ENCODE measurements at places on chromosomes 4 and X.

- peak; percentile 13 for DNase-seq
These were observed 26.8 kb downstream of the C4orf50 start for GRCh38 chr4:5991405-5991804.

- DNase-seq, result no peak
These were observed 294.0 kb downstream of the TENM3 start for GRCh38 chr4:182537031-182537795.

DNA sequence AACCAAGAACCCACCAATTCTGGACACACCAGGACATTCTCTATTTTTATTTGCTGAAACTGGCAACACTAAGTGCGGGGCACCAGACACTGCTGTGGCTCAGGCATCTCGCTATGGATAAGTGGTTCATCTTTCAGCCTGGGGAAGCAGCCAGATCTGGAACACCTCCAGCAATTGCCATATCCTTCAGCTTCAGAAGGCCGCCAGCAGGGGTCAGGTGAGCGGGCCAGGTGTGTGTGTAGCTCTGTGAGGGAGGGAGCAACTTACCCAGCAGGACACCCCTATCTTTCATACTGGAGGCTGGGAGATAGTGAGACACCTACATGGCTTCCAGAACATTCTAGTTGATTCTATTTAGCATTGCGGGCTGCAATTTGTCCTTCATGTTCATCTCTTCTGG is 57.0 kb upstream of the GBA3 start:
- no peak for DNase-seq

DNA sequence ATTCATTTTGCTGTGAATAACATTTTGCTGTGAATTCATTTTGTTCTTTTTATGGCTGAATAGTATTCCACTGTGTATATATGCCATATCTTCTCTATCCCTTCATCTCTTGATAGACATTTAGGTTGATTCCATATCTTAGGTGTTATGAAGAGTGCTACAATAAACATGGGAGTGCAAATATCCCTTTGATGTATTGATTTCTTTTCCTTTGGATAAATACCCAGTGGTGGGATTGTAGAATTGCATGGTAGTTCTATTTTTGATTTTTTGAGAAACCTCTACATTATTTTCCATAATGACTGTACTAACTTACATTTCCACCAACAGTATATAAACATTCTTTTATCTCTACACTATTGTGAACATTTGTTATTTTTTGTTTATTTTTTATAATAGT is 555.9 kb downstream of the PDHA2 start:
- no peak for DNase-seq

- no peak for DNase-seq
These were observed 31.6 kb downstream of the SEPSECS start for GRCh38 chr4:25128671-25129070.

- no peak for DNase-seq
These were observed 60.4 kb downstream of the ZFYVE28 start for GRCh38 chr4:2357821-2358745.

- no peak for DNase-seq
These were observed 93.5 kb upstream of the GALNTL6 start for GRCh38 chr4:171719691-171720090.

GRCh38 chrX:47662144-47662657 is 3.2 kb upstream of the UXT start:
- DNase-seq, result peak; percentile 71

GRCh38 chr4:53671757-53672156 is 80.5 kb upstream of the LNX1 start:
- no peak for DNase-seq

DNA sequence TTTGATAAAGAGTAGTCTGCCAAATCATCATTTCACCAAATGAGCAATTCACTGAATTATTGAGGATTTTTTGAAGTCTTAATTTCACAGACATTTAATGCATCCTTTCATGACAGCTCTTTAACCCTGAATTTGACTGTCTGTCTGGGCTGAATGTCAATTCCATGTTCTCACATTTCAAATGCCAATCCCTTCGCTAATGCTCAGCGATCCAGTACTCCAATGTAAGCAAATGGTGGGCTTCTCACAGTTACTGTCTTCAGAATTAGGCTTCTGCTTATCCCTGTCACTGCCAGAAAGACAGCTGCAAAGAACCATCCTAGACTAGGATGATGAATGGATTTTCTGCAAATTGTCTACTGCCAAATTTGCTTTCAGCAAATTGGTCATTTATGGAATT is 36.2 kb upstream of the USP38 start:
- DNase-seq, result no peak

- peak; percentile 50 for DNase-seq
These were observed 203.6 kb downstream of the SPRY1 start for GRCh38 chr4:123599920-123600810.

DNA sequence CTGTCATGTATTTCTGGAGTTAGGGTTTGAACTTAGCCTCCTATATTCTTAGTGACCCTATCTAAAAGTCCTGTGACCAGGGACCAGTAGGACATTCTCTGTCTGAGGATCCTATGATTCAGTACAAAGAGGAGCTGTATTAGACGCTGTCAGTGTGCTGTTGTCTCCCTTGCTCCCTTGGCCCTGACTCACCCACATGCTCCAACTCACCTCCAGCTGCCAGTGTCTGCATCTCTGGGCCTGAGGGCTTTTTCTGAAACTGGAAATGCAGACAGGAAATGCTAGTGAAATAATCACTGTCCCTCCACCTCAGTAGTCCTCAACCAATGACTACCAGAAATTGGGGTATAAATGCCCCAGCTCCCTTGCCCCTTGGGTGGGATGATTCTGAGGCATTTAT is 535.3 kb upstream of the RPS6KA3 start:
- no peak for DNase-seq

DNA sequence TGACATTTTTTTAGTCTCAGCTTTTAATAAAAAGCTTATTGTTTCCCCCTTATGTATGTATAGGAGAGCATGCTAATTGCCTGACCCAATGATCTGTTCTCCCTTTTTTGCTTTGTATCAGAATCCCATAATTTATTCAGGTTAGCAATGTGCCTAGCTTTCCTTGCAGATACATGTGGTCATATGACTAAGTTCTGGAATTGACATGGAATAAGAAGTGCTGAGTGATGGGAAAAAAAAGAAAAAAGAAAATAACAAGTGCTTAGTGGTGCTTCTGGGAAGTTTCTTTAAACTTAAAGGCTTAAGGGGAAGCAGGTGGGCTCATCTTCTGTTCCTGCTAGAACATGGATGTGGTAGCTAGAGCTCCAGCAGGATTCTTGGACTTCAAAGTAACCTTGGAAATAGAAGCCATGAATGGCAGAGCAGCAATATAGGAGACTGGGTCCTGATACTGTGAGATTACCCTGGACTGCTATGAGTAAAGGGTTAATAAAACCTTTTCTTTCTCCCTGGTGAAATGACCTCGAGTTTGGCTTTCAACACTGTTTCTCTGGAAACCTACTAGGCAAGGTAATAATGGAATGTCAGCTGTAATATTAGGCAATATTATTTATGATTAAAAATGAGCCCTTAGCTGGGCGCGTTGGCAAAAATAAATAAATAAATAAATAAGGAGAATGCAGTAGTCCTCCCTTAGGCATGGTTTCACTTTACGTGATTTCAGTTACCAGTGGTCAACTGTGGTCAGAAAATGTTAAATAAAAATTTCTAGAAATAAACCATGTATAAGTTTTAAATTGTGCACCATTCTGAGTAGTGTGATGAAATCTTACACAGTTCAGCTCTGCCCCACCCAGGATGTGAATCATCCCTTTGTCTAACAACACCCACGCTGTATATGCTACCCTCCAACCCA is 16.7 kb upstream of the RBM41 start:
- DNase-seq, result no peak

GRCh38 chrX:24696294-24696693 is 2.6 kb downstream of the POLA1 start:
- no peak for DNase-seq

- DNase-seq, result no peak
These were observed 49.8 kb downstream of the FNIP2 start for GRCh38 chr4:158818560-158819140.

- no peak for DNase-seq
These were observed 1276.1 kb downstream of the PCDH7 start for GRCh38 chr4:31995943-31996901.
